ENCODE measurements at places on chromosomes 5 and 9. TPM values are rescaled to one million over a fixed set of nuclear protein-coding genes. Genes with fewer than 3 reads are reported as not detected.

DNA sequence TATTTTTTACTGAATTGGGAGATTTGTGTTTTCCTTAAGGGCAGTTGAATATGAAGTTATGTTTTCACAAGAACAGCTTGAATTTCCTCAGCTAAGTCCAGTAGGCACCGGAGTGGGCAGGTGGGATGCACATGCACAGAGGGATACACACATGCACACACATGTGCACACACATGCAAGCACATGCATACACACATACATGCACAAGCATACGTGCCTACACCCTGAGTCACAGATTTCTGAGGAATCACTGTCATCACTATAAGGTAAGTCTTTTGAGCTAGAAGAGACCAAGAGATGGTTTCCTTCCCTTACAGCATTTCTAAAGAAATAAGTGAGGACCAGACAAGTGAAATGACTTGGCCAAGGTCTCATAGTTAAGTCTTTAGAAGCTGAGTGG, 8.7 kb downstream of the ENTREP1 start:
- DNase-seq = no peak
- no peaks in the 10 kb centered on the region for H3K27me3 ChIP-seq
- H3K27ac ChIP-seq = no peak overlapping the region

- no peaks in the 10 kb centered on the region for H3K4me1 ChIP-seq
- H3K36me3 ChIP-seq = no peaks in the 10 kb centered on the region
- no peak overlapping the region for H3K27ac ChIP-seq
- no peak overlapping the region for H3K4me3 ChIP-seq
Observed at GRCh38 chr5:19266791-19267190, 721.2 kb downstream of the CDH18 start.

DNA sequence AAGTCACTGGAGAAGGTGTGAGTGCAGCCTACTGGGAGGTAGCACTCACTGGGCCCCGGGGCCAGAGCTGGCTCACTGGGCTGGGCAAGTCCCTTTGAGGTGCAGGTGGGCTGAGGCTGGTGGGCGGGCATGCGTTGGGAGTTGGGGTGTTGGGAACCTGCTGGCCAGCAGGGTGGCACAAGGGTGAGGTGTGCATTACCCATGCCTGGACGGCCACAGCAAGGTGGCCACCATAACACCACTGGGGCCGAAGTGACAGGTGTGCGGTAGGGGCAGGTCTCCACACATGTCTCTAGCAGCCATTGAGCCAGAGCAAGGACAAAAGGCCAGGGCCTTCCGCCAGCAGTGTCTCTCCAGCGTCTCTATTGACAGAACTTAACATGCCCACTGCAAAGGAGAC, 22.6 kb downstream of the PRRT1B start:
- H3K36me3 ChIP-seq = peaks cover 2% of the 10 kb centered on the region
- no peak for DNase-seq
- no peaks in the 10 kb centered on the region for H3K4me1 ChIP-seq
- no peak overlapping the region for H3K27ac ChIP-seq
- H3K4me3 ChIP-seq = no peak overlapping the region

DNA sequence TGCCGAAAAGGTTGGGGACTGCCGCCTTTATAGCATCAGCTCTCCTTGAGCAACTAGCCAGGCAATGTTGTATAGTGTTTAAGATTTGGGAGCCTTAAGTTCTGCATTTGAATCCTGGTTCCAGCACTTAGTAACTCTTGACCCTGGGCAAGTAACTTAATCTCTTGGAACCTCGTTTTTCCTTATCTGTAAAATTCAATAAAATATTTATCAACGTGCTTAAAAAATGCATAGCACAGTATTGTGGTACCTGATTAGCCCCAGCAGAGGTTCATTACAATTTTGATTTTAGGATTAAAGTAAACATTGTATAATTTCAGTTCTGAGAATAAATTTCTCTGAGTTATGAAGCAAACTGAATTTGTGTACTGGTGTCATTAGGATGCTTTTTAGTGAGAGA, 66.4 kb downstream of the ZSWIM6 start:
- no peak overlapping the region for H3K4me3 ChIP-seq
- no peak overlapping the region for H3K27ac ChIP-seq
- DNase-seq = no peak
- peaks cover 24% of the 10 kb centered on the region for H3K4me1 ChIP-seq

GRCh38 chr9:1871626-1872419, 143.3 kb upstream of the SMARCA2 start:
- no peaks in the 10 kb centered on the region for H3K27me3 ChIP-seq
- no peak overlapping the region for H3K27ac ChIP-seq
- no peak for DNase-seq
- no peaks in the 10 kb centered on the region for H3K36me3 ChIP-seq

DNA sequence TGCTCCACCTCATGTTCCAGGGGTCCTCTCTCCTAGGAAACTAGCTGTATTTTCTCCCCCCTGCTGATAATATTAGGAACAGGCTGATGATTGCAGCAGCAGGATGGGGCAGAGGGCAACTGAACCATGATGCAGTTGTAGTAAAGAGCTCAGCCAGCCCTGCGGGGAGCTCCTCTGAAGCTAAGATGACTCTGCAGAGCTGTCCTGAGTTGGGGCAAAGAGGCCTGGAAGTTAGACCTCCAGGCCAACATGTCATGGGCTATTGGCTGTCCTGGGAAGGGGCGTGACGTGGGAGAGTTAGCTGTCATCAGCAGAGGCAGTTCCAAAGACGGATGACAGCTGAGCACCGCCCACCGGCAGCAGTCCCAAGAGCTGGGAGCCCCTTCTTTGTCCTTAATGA, 6.6 kb upstream of the FBP1 start:
- H3K4me1 ChIP-seq = no peaks in the 10 kb centered on the region
- DNase-seq = no peak
- H3K27ac ChIP-seq = no peak overlapping the region
- H3K36me3 ChIP-seq = no peaks in the 10 kb centered on the region
- no peaks in the 10 kb centered on the region for H3K27me3 ChIP-seq

- H3K4me3 ChIP-seq = no peak overlapping the region
- peaks cover 2% of the 10 kb centered on the region for H3K27me3 ChIP-seq
- no peak overlapping the region for H3K27ac ChIP-seq
- no peaks in the 10 kb centered on the region for H3K36me3 ChIP-seq
- no peaks in the 10 kb centered on the region for H3K4me1 ChIP-seq
Observed at GRCh38 chr5:1930501-1930879, 47.8 kb upstream of the IRX4 start.

DNA sequence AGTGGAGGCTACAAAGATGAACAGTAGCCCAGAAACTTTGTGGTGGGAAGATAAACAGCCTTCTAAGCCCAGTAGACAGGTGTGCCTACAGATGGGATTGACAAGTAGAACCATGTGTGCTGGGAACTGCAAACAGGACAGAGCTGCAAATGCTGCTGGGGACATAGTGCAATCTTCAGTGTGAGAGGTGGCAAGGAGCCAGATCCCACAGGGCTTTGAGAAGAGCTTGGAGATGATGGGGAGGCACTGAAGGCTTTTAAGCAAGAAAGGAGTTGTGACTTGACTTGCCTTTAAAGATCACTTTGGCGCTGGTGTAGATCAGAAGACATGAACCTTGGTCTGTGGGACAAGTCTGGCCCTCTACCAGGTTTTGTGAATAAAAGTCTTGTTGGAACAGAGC, 675.2 kb downstream of the ACTL7B start:
- H3K4me3 ChIP-seq = no peak overlapping the region
- H3K27ac ChIP-seq = no peak overlapping the region
- no peaks in the 10 kb centered on the region for H3K36me3 ChIP-seq

DNA sequence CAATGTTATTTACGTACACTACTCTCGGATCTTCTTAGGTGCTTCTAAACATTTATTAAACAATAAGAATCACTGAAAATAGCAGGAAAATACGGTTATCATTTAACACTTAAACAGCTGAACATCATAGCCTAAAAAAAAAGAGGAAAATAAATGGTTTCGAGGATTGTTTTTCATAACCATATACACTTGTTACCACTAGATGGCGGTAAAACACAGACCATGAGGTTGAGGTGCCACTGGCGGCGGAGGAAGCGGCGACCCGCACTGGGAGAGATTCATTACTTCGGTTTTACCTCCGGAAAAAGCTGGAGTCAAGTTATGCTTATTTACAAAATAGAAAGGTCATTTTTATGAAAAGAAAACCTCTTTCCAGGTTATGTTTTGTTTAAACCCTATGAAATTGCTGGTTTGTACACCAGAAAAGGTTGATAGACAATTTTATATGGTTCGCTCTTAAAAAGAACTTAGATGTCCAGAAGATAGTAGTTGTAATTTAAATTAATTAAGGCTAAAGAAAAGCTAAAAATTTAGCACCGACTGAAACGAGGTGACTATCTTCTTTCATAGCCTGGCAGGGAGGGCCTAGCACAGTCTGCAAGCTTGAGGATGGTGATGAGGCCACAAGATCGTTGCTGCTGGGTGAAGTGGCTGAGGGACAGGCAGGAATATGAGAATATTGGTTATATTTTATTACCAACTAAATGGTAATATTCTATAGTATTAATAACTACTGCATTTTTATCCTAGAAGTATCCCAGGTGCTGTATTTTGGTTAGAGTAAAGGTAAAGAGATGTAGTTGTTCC, 605.7 kb downstream of the RAB3C start:
- DNase-seq = peak; percentile 41
- H3K27me3 ChIP-seq = peaks cover 1% of the 10 kb centered on the region
- no peak overlapping the region for H3K27ac ChIP-seq
- H3K4me3 ChIP-seq = no peak overlapping the region
- H3K36me3 ChIP-seq = no peaks in the 10 kb centered on the region

GRCh38 chr9:116175614-116176013, 22.0 kb downstream of the PAPPA start:
- DNase-seq = no peak
- no peaks in the 10 kb centered on the region for H3K4me1 ChIP-seq
- H3K4me3 ChIP-seq = no peak overlapping the region

DNA sequence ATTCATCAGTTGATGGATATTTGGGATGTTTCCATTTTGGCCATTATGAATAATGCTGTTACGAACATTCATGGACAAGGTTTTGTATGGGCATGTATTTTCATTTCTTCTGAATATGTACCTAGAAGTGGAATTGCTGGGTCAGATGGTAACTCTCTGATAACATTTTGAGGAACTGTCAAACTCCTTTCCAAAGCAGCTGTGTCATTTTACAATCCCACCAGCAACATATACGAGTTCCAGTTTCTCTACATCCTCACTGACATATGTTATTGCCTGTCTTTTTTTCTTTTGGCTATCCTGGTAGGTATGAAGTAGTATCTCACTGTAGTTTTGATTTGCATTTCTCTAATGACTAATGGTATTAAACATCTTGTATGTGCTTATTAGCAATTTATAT, 86.7 kb downstream of the PRKACG start:
- no peaks in the 10 kb centered on the region for H3K4me1 ChIP-seq
- no peak for DNase-seq
- no peaks in the 10 kb centered on the region for H3K36me3 ChIP-seq
- no peak overlapping the region for H3K4me3 ChIP-seq

DNA sequence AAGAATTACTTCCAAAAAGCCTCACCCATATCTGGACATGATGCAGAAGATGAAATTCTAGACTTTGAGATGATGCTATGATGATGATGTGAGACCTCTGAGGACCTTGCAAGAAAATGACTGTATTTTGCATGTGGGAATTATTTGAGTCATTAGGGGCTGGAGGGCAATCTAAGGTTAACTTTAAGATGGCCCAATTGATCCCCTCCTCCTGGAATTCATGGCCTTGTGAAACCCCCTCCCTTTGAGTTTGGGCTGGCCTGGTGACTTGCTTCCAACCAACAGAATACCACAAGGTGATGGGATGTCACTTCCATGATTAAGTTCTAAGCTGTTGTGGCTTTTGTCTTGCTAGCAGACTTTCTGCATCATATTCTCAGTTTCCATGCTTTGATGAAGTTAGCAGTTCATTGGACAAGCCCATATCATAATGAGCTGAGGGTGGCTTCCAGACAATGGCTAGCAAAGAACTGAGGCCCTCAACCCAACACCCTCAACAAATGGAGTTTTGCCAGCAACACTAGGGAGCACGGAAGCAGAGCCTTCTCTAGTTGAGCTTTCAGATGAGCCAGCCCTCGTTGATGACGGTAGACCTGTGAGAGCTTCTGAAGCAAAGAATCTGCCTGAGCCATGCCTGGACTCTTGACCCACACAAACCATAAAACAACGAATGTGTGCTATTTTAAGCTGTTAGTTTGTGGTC, 7.4 kb upstream of the AMACR start:
- H3K36me3 ChIP-seq = no peaks in the 10 kb centered on the region
- no peak overlapping the region for H3K27ac ChIP-seq
- H3K27me3 ChIP-seq = no peaks in the 10 kb centered on the region
- no peak for DNase-seq
- no peaks in the 10 kb centered on the region for H3K4me1 ChIP-seq

DNA sequence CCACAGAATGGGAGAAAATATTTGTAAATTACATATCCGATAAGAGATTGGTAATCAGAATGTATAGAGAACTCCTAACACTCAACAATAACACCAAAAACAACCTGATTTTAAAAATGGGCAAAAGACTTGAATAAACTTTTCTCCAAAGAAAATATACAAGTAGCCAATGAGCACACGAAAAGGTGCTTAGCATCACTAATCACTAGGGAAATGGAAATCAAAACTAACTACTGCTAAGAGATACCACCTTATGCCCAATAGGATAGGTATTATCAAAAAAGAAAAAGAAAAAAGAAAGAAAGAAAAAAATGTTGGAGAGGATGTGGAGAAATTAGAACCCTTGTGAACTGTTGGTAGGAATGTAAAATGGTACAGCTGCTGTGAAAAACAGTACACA, 212.1 kb downstream of the TLR4 start:
- H3K36me3 ChIP-seq = no peaks in the 10 kb centered on the region
- no peak overlapping the region for H3K4me3 ChIP-seq
- H3K27ac ChIP-seq = no peak overlapping the region

The TAF1L gene
- not detected for total RNA-seq

- no peak for DNase-seq
- H3K27ac ChIP-seq = no peak overlapping the region
- peak overlapping the region; percentile 33 for H3K4me3 ChIP-seq
Observed at GRCh38 chr9:137168904-137169856, 671 bp downstream of the LRRC26 start.

The PKN3 gene
- 2.0 TPM for total RNA-seq

DNA sequence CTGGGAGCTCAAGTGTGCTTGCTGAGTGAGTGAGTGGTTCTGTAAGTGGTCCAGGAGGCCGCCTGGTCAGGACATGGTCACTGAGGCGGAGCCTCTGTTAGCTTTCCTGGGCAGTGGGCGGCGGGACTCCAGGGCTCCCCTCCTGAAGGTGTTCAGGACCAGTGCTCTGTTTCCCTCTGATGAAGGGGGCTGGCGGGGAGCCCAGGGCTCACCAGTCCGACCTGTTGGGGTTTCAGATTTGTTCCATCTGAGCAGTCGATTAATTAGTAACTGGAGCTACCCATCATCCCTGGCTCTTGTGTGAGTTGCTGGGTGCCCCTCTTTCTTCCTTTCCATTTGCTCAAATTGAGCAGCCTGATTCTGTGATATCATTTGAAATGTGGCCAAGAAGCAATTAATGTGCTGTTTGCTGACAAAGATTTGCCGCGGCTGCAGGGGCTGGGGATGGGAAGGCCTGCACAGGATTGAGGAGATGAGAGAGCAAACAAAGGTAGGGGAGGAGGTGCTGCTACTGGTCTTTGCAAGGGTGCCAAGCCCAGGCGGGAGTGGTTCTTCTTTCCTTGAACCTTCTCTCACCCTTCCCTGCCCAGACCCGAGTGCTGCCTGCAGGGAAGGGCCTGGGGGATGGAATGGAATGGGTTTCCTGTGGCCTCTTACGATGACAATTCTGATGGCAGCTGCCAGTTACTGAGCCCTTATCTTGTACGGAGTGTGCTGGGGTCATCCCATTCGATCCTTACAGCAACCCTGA, 92.8 kb upstream of the PITX1 start:
- H3K36me3 ChIP-seq = no peaks in the 10 kb centered on the region
- H3K4me3 ChIP-seq = no peak overlapping the region
- H3K4me1 ChIP-seq = no peaks in the 10 kb centered on the region
- DNase-seq = no peak
- no peak overlapping the region for H3K27ac ChIP-seq

- no peaks in the 10 kb centered on the region for H3K4me1 ChIP-seq
- no peak overlapping the region for H3K27ac ChIP-seq
- no peak overlapping the region for H3K4me3 ChIP-seq
- peaks cover 57% of the 10 kb centered on the region for H3K36me3 ChIP-seq
Observed at GRCh38 chr9:85978496-85978895, 37.5 kb downstream of the NAA35 start.

All from liver (tissue), 10 donors.